Occipital lobe (tissue), 3 donors: ENCODE measurements at places on chromosomes 11 and 22. TPM values are rescaled to one million over a fixed set of nuclear protein-coding genes. Genes with fewer than 3 reads are reported as not detected.

- no peak for DNase-seq
Observed at GRCh38 chr11:117563556-117563955, 233.5 kb downstream of the DSCAML1 start.

DNA sequence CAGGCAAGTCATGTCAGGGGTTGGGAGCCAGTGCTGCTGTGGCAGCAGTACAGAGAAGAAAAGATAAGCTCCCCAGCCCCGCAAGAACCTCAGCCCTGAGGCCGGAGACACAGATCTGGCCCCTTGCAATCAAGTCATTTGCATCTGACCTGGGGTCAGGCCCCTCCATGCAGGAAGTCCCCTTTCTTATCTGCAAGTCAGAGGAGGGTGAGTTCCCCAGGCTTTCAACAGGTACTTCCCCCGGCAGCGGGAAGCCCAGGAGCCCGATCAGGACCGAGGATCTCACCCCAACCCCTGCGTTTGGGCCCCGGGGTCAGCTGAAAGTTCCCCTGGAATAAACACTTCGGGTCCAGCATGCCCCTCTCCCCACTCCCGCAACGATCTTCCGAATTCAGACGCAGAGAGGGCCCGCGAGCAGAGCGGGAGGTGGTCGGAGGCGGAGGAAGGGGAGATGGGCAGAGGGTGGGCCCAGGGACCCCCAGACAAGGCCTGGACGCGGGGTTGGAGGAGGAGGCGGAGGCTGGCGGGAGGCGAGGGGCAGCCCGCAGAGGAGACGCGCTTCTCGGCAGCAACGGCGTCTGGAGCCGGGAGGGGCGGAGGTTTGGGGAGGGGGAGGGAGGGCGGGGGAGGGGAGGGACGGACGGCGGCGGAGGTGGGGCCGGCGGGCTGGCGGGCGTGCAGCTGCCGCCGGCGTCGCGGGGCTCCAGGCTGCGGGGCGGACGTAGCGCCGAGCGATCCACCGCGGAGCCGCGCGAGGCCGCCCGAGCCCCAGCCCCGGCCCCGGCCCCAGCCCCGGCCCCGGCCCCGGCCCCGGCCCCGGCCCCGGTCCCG lies at the start of gene TSPAN18:
TSS of gene TSPAN18 (plus strand) at position 680 of the 831 bp plus-strand sequence. CDS start 179,455 bp downstream, outside the sequence.
- DNase-seq = no peak

GRCh38 chr11:72239313-72239848 lies 4.6 kb downstream of the PHOX2A start:
- DNase-seq = no peak

Gene TSGA10IP
- not detected for total RNA-seq

Gene OR2AT4
- not detected for total RNA-seq

DNA sequence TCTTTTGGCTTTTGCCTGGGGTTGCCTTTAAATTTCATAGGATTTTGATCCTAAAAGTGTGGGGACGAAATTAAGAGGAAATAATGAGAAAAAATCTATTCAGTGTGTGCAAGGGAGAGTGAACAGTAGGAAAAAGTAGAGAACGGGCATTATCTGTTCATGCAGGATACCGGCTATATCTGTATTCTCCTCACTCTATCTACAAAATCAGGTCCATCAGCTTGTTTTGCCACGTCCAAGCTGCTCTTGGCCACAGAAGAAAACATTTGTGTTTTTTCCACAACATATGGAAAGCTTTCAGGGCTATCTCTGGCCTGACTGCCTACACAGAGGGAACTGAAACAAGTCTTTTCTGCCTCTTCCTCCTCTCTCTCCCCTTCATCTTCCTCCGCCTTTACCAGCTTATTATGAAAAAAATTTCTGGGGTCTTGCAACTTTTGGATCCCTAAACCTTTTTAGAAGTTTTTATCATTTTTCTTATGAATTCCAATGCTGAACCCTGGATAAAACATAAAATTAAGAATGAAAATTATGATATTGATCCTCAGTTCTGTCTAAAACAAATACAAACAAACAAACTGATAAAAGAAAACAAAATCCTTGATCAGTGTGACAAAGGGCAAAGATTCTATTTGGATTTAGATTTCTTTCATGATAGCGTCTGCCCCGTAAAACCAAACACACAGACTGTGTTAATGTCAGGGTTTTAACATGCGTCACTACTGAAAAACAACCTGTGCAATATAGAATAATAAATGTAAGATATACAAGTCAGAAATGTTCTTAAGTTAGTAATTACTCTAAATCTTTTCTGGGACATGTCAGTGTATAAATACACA lies 219.7 kb downstream of the CNTN5 start:
- no peak for DNase-seq

- DNase-seq = no peak
Observed at GRCh38 chr11:118129471-118130172, 23.0 kb downstream of the SCN4B start.

Gene SLC37A2
- total RNA-seq = 3.4 TPM

GRCh38 chr22:17056807-17057206 lies 28.0 kb upstream of the IL17RA start:
- DNase-seq = no peak

GRCh38 chr11:112401036-112401769 lies 140.5 kb upstream of the PLET1 start:
- DNase-seq = no peak
